NCI-H2107 (cell line): ENCODE measurements at places on chromosomes 1 and 21.

GRCh38 chr1:8523666-8524206 is 205.8 kb downstream of the SLC45A1 start:
- no peak for DNase-seq

GRCh38 chr1:94332952-94333351 is 85.2 kb upstream of the ABCD3 start:
- no peak for DNase-seq

DNA sequence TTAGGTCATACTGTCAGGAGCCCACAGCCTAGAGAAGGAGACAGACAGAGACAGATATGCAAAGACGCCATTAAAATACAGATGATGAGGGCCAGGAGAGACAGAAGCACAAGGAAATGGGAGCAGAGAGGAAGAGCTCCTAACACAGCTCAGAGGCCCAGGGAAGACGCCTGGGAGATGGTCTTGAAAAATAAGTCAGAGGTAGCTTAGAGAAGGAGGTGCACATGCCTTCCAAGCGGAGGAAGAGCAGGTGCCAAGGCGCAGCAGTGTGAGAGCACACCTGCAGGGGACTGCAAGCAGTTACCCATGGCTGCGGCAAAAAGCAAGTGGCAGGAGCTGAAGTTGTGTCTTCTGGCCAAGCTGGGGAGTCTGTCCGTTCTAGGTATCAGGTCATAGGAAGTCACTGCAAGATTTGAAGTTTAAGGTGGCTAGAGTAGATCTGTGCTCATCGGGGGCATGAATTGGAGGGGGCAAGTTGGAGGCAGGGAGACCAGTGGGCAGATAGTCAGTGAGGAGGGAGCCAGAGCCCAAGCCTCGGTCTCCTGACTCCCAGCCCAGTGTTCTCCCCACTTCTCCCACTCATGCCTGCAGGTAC is 1.3 kb upstream of the TRABD2B start:
- no peak for DNase-seq

- DNase-seq = no peak
These were observed 52.1 kb upstream of the LGALS8 start for GRCh38 chr1:236471653-236472052.

DNA sequence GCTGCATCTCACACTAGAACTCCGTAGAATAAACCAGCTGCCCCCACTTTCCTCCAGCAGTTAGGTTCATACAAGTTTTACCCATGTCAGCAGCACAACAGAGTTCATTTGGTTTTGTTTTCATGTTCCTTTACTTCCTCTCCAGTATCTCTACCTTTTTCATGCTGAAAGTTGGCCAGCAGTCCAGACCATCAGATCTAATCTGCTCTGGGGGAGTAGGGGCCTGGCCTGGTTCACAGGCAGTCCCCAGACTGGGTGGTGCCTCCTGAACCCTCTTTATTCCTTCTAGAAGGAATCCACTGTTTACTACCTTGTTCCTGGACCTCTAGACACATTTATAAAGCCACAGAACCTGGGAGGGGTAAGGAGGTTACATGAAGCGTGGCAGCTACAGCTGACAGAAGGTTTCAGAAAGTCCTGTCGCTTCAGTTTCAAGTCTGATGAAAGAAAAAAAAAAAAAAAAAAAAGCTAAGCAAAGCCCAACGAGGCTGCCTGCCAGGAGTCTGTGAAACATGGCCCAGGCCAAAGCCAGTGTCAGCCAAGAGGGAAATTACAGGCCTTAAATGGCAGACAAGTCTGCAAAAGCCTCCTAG is 184.6 kb upstream of the JUN start:
- peak; percentile 52 for DNase-seq

DNA sequence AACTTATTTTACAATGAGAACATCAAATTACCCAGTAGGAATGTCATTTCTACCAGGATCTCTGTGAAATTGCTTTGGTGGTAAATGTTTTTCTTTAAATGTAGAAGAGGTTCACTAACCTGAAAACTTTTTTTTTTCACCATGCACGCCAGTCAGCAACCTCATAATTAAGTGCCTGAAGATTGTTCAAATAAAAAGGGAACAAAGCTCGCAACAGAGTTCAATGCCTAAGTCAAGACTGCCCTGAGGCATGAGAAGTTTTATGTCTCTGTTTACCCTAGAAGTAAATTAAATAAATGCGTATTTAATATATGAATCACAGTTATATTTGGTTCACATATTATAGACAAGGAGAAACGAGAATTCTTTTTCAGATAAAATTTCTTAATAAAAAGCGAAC is 13.8 kb upstream of the SYDE2 start:
- no peak for DNase-seq

- DNase-seq = peak; percentile 21
These were observed at the start of gene CFAP45 for GRCh38 chr1:159900086-159900680. CFAP45 (minus strand) TSS chr1:159900165; CDS start chr1:159900098, 67 bp downstream.

DNA sequence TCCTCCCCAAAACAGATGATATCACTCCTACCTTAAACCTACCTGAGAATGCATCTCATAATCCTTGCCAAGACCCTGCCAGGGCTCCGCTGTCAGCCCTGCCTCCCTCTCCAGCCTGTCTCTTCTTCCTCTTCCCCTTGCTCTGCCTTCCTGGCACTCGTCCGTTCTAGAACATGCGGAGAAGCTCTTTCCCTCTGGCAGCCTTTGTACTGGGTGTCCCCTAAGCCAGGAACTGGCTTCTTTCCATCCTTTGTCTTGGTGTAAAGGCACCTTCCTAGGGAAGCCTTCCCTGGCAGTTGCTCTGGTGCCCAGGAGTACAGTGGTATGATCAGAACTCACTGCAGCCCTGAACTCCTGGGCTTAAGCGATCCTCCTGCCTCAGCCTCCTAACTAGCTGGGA is 36.1 kb downstream of the CTNNBIP1 start:
- DNase-seq = no peak

GRCh38 chr1:26358411-26359384 is 4.8 kb upstream of the CRYBG2 start:
- DNase-seq = no peak

DNA sequence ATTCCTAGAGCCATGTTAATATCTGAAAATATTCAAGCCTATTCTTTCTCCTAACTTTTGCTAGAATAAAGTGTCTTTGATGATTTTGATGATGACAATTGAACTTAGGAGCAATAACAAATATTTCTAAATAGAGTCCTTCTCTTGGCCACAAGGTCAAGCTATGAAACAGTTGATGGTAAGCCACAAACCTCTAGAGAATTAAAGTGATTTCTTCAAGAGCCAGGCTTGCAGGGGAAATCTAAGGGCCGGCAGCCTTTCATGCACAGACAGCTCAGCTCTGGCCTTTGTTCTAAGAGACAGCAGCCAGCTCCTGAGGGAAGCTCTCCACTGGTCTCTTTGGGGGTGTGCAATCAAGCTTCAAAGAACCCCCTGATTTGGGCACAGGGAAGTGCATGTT is 59.0 kb downstream of the SUSD4 start:
- DNase-seq = no peak

DNA sequence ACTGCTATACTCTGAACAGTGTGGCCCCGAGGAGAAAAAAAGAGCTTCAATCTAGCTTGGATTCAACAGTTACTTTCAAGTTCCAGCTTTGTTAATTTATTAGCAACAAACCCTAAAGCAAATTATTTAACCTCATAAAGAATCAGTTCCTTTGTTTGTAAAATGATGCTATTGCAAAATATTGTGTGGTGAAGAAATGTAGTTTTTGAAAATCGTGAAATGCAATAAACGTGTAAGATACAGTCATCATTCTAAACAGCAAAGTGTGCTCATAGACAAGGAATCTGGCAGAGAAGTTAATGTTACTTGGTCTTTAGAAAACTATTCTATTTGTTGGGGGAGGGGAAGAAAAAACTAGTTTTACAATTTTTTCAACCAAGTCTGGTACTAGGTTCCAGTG is 297.6 kb upstream of the ADGRL4 start:
- DNase-seq = no peak

- DNase-seq = peak; percentile 64
These were observed 974 bp upstream of the FNBP1L start for GRCh38 chr1:93446837-93447451.

GRCh38 chr1:230090194-230090711 is 23.2 kb downstream of the GALNT2 start:
- DNase-seq = no peak

GRCh38 chr1:110338309-110338885 is 780 bp upstream of the RBM15 start:
- DNase-seq = peak; percentile 83

DNA sequence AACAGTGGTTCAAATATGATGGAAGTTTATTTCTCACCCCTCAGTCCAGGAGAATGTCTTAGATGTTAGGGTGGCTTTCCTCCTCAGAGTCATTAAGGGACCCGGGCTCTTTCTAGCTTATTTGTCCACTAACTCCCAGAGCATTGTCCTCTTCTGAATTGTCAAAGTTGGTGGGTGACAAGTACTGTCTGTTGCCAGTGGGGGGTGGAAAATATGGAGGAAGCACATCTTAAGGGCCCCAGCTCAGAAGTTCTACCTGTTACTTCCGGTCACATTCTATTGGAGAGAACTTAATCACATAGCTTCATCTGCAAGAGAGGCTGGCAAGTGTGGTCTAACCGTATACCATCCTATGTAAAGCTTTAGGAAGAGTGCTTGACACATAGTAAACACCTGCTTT is 7.1 kb downstream of the CLIC4 start:
- DNase-seq = no peak

DNA sequence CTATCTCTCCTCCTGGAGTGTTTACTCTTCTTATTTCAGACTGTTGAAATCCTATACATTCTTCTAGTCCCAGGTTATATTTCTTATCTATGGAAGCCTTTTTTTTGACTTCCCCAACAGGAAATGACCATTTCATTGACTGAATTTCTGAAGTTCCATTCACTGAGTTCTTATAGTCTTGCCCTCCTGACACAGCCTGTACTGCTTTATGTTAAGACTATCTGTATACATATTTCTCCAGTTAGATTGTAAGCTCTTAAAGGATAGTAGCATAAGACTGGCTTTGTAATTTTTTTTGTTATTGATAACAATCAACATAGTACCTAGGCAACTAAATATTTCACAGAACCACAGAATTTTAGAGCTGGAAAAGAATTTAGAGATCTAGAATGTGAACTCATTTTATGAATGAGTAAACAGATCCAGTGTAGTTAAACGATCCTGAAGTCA is 14.9 kb upstream of the MACF1 start:
- DNase-seq = no peak

DNA sequence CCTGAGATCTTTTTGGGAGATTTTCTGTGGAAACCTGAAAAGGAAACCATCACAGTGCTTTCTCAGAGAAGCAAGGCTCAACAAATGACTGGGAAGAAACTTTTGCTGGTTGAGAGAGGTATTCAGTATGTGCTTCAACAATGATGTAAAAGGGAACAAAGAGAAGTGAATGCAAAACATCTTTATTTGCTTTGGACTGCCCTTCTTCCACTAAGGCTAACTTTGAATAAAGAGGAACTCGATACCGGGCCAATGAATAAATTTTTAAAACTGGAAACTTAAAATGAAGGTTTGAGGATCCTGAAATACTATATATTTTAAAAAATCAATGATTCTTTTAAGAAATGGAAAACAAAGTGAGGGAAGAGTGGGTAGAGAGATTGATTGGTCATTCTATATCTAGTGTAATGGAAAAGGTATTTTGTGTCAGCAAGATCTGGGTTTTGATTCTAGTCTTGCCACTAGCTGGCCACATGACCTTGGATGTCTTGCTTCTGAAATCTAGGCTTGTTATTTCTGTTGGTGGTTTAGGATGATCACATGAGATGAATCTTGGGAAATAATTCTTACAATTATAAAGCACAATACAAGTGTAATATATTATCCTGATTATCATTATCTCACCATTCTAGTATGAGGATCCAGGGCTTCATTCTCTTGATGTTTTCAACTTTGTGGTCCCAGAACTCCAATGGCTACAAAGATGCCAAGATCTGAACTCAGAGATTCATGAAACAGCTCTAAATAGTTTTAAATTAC is 34.6 kb upstream of the APOBEC4 start:
- DNase-seq = no peak

GRCh38 chr1:7590426-7590790 is 180.7 kb upstream of the VAMP3 start:
- no peak for DNase-seq

- DNase-seq = no peak
These were observed 104.2 kb downstream of the KIAA0319L start for GRCh38 chr1:35453031-35453430.
